ENCODE measurements at places on chromosomes 2 and 18.

DNA sequence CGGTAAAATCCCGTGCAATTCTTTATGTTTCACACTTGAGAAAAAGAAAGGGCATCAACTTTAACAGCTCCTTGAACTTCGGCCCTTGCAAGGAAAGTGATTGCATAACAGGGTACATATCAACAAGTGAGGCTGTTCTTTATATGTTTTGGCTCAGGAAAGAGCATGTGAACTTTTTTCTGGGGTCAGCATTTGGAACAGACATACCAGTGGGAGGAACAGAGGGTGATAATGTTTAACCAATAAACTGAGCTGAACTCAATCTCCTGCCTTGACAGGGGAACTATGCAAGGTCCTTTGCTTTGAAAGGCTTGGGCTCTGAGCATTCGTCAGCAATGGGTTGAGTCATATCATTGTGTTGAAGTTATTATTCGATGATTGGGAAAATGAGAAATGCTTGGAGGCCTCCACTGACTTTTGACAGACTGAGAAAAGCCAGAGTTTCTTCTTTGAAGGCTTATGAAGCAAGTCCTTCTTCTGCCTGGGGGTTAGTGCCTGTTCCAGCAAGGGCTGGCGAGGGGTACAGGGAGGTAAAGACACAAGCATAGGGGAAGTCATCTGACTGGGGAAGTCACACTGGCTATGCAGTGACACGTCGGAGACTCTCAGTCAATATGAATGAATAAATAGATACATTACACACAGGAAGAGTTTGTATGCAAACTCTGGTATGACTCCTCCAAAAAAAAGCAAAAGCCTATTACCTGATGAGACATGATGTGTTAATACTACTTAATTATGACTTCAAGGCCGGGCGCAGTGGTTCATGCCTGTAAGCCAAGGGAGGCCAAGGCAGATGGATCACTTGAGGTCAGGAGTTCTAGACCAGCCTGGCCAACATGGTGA lies 57.2 kb downstream of the CYB5A start:
- DNase-seq: no peak

GRCh38 chr2:198468136-198468535 lies 663.7 kb downstream of the PLCL1 start:
- DNase-seq: no peak

- DNase-seq: no peak
These were observed 2.0 kb upstream of the GAD1 start for GRCh38 chr2:170814533-170815230.

- no peak for DNase-seq
These were observed 2.6 kb downstream of the BAZ2B start for GRCh38 chr2:159613651-159614285.

DNA sequence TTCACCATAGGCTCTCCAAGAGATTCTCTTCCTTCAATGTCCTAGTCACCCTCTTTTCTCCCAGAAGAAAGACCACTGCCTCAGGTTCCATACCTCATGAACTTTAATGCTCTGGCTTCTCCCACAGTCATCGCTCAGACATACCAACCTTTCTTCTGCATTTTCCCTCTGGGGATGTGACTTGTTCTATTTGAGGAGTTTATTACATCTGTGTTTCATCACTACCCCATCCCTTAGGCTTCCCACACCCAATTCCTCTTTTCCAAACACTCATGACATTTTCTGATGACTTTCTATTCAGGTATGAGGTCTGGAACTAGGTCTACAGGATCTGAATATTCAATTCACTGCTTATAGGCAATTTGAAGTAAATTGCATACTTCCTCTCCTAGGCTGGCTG lies 298.6 kb upstream of the MAP2 start:
- DNase-seq: no peak

DNA sequence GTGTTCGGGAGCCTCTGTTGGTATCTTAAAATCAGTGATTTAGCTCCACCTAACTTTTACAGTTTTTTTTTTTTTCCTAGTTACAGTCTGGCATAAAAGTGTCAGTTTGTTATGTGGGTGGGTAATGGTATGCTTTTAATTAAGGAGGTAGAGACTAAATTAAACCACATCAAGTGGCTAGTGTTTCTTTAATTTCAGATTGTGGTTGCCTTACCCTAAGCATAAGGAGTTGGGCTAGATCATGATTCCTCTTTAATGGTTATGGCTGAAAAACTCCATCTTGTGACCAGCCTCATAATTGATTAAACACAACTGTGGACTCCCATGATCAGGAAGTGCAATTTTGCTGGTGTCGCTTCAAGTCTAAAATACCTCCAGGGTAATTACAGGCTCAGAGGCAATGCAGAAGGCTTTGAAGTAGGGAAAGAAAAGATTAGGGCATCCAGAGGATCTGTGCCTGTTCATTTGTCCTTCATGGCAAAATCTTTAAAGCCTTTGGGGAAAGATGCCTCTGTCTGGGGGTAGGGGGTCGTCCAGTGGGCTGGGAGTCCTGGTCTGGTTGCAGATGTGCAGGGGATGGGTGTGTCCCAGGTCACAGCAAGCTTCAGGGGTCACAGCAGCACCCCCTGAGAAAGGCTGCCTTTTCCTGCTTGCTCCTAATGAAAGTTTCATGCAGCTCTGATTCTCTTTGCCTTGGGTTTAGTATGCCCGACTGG lies 579.2 kb downstream of the BCL11A start:
- DNase-seq: no peak

- DNase-seq: peak; percentile 49
These were observed 47.0 kb upstream of the ST3GAL5 start for GRCh38 chr2:85935746-85936208.

GRCh38 chr2:26852405-26853306 lies 4.7 kb downstream of the DPYSL5 start:
- no peak for DNase-seq

GRCh38 chr18:79208906-79209305 lies 139.7 kb downstream of the ATP9B start:
- DNase-seq: no peak

DNA sequence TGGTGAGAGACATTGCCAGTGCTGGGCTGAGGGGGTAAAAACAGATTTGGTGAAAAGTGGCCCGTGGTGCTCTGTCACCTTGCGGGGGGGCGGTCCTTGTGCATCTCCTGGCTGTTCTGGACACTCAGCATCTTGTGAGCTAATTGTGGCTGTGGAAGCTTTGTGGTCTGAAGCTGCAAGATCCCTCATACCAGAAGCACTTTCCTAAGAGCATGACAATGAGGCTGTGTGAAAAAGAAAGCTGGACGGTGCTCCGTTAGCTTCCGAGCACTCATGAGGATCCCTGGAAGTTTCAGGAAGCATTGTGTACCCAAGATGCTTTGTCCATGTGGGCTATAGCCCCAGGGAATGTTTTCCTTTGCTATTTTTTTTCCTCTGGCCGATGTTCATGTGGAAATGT lies 74.5 kb downstream of the CABLES1 start:
- DNase-seq: no peak

DNA sequence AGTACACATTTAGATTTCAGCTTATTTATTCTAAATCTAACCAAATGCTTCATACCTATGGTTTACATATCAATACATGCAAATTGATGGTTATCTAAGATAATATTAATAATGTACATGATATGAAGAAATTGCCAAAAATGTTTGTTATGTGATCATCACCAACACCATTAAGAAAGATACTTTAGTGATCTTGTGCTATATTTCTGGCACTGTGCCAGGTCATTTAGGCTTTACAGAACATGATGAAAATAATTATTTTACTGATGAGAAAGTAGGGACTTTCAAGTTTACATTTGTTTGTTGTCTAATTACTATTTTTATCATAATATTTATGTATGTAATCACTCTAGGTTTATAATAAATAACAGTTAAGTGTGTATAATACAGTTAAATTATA lies 158.3 kb downstream of the GULP1 start:
- no peak for DNase-seq

DNA sequence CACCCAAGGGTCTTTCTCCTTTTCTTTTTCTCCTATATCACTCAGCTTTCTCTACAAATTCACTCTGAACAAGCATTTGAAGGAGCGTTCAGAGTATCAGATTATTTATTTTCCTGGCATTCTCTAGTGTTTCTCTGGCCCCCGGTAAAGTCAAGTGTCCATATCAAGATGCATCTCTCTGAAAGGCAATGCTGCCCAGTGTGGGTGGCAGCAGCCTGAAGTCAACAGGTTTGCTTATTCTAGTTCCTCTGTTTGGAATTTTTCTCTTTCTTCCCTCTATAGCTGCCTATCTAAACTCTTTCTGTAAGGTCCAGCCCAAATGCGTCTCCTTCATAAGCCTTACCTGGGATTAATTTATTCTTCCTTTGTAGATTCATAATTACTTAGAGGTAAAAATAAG lies 526.2 kb upstream of the TNP1 start:
- no peak for DNase-seq

GRCh38 chr2:97935719-97936161 lies 60.0 kb downstream of the TMEM131 start:
- no peak for DNase-seq

DNA sequence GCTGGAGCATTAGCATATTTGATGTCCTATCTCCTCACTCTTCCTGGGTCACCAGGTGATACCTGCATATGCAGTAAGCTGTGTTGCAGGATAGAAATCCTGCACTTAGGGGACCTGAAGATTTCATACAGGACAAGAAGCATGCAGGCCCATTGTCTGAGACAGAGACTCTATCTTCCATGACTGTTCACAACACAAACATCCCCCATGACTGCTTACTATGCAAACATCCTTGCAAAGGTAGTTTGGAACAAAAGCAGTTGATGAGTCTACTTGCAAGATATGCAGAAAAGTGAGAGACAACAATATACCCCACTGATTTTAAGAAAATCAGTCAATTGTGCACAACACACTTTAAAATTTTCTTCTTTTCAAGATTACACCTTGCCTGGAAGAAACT lies 108.6 kb upstream of the ZEB2 start:
- no peak for DNase-seq

- no peak for DNase-seq
These were observed 20.3 kb upstream of the KDM3A start for GRCh38 chr2:86420913-86421312.

DNA sequence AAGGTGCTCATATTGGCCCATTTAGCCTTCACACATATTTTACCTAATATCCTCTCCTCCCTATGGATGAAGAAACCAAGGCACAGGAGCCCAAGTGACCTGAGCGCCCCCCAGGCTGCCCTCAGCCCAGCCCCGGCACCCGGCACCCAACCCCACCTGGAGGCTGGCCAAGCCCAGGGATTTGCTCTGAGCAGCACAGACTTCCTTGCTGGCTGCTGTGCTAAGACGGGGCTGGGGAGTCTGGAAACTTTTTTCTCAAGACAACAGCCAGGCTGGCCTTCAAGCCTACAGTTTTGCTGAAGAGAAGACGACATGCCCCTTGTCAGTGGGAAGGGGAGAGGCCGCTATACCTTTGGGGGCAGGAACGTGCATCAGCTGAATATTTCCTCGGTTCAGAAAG lies 52.7 kb upstream of the LAMA1 start:
- DNase-seq: no peak

- no peak for DNase-seq
These were observed 65.3 kb downstream of the WDR75 start for GRCh38 chr2:189506514-189506976.

DNA sequence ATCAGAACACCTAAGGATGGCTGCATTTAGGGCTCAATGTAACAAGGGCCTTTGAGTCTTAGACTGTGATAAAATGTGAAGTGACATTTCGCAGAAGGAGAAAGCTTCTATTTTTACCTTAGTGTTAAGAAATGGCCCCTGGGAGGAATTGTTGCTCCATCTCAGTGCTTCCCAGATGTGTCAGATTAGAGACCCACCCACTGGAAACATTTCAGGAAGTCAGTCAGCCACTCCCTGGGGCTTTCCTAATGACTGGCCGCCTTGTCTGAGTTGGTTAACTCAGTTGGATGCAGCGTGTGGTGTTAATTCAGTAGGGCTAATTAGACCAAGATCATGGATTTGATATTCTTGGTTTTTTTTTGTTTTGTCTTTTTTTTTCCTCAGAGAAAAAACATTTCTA lies 355.9 kb downstream of the PIK3C3 start:
- DNase-seq: peak; percentile 45

DNA sequence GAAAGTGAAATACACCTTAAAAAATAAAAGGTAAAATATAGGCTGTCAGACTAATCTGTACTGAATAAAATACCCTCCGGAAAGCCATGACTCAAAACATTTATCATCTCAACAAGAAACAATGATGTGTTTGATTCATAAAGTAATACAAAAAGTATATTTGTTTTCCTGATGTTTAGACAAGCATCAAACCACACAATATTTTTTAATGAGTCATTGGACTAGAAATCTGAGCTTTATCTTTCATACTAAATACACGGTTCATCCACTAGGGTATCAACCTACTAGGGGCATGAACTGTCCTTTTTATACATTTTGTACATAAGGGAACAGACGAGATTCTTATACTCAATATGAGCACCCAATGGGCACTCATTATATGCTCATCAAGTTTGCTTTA lies 31.3 kb downstream of the CD226 start:
- no peak for DNase-seq

DNA sequence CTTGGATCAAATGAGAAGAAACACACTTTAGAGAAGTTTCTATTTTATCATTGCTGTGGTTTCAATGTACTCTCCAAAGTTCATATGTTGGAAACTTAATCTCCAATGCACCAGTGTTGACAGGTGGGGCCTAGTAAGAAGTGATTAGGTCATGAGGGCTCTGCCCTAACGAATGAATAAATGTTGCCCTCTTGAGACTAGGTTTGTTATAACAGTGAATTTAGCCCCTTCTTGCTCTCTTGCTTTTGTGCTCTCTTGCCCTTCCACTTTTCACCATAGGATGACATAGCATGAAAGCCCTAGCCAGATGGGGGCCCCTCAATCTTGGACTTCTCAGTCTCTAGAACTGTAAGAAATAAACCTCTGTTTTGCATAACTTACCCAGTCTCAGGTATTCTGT lies 664.8 kb downstream of the DCC start:
- no peak for DNase-seq

GRCh38 chr18:42756214-42756613 lies 359.3 kb downstream of the RIT2 start:
- no peak for DNase-seq

GRCh38 chr2:235021752-235022151 lies 69.9 kb downstream of the SH3BP4 start:
- peak; percentile 99 for DNase-seq

DNA sequence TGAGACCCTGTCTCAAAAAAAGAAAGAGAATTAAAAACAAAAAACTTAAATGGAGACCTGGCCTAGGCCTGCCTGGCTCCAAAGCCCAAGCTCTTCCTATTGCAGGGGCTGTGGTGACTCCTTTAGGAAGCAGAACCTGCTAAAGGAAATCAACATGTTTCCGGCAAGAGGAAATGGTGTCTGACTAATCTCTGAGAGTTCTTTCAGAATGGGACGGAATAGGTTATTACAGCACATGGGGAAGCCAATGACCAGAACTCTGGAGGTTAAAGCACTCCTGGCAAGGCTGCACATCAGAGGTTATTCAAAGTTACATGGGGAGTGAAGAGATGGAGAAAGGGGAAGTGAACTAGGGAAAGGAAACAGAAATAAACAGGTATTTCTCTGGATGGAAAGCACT lies 21.4 kb downstream of the KIF3C start:
- peak; percentile 42 for DNase-seq

- DNase-seq: no peak
These were observed 12.9 kb downstream of the ALLC start for GRCh38 chr2:3670941-3671340.

- no peak for DNase-seq
These were observed 123.5 kb upstream of the MYCN start for GRCh38 chr2:15816674-15817406.

Data from HS-5 (cell line).